ENCODE measurements at places on chromosomes 11 and 22.

GRCh38 chr11:67510023-67510345, 2.0 kb upstream of the CDK2AP2 start:
- no peak for DNase-seq

- no peak for DNase-seq
These were observed 7.0 kb downstream of the CHST1 start for GRCh38 chr11:45658292-45658991.

- no peak for DNase-seq
These were observed 14.3 kb downstream of the ATP5MG start for GRCh38 chr11:118415739-118416068.

DNA sequence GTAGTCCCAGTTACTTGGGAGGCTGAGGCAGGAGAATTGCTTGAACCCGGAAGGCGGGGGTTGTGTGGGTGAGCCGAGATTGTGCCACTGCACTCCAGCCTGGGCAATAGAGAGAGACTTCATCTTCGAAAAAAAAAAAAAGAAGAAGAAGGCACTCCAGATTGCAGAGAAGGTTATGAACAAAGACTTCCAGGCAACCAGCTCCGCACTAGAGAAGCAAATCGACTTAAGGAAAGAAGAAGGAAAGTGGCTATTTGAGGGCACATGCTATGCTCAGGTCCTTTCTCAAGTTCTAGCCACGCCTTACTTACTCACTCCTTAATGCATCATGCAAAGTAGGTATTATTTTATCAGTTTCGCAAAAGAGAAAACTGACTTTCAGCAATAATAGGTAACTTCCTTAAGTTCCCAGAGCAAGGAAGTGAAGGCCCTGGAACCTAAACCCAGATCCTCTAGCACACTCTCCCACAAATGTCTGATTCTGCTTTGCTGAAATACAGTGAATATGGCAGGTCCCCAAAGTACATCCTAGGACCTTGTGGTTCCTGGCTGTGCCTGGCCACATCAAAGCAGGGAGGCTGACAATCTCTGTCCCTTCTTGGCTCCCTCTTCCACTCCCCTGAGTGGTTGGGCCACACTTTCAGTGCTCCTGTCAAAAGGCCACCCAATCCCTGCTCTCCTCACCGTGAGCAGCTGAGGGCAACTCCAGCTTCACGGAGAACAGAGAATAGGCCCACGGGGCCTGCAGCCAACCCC, 14.2 kb downstream of the CD3E start:
- DNase-seq, result no peak

GRCh38 chr11:126182787-126183445, 28.5 kb downstream of the RPUSD4 start:
- DNase-seq, result no peak

- no peak for DNase-seq
These were observed 10.8 kb downstream of the KRTAP5-6 start for GRCh38 chr11:1707751-1708150.

GRCh38 chr11:76355172-76355571, 25.8 kb downstream of the THAP12 start:
- DNase-seq, result no peak

DNA sequence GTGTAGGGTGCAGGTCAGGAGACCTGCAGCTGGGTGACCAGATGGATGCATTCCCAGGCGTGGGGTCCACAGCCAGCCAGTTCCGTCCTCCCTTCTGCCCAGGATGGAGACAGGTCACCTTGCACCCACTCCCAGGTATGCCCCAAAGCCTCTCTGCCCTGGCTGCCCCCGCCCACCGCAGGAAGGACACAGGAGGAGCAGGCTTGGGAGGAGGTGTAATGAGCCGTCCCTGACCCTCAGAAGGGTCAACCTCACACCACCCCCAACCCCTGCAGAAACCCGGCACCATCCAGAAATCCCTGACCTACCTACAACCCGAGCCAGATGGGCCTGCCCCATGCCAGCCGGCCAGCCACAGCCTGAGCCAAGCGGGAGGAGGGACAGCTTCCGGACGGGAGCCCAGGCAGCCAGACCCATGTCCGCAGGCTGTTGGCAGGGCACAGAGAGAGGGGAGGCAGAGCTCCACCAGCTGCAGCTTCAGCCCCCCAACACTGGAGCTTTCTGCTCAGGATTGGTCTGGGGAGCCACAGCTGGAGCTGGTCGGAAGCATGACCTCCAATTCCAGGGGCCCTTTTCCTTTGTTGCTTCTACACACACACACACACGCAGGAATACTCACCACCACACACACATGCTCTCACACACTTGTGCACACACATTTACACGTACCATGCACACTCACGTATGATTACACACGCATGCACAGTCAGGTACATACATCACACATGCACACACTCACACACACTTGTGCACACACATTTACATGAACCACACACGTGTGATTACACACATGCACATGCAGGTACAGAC, 5.3 kb downstream of the IFITM10 start:
- no peak for DNase-seq

GRCh38 chr22:27795696-27796517, 5.6 kb downstream of the MN1 start:
- no peak for DNase-seq

DNA sequence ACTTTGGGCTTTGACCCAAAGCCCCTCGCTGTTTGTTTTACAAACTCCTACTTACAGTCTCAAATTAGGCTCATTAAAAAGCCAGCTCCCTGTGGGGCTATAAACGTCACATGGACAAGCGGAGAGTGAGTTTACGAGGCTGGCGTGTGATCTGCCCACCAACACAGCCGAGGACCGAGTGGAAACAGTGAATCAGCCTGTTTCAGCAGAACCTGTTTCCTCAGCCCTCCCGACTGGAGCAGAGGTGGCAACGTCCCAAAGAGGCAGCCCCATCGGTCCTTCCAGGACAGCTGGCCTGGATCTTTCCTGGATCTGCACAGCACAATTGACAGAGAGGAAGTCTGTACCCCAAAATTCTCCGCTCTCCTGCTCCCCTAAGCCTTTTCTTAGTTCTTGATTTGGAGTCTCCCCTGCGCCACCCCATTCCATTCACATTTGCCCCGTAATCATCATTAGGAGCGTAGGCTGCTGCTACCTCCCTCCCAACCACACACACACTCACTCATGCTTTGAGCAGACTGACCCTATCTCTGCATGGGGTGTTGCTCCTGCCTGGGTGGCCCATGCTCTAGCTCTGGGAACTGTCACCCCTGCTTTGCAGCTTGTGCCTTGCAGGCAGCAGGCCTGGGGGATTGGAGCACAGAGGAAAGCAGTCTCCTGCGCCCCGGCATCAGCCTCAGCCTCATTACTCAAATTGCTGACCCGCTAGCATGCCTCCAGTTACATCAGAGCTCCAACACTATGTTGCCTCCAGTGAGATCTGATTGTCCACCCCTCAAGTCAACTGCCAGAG, 117.8 kb downstream of the NAT10 start:
- DNase-seq, result no peak

DNA sequence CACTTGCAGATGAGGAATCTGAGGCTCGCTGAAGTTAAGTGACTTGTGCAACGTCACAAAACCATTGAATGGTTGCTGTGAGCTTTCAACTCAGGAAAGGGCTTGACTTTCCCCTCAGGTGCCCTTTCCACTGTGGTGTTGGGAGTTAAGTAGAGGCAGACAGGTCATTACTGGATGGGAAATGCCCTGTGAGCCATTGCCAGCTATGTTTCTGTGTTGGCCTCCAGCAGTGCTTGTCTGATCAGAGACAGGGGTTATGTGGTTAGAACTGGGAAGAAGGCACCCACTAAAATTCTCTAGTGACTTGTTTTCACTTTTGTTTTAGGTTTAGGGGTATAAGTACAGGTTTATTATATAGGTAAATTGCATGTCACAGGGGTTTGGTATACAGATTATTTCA, 96.6 kb downstream of the FDX1 start:
- no peak for DNase-seq

DNA sequence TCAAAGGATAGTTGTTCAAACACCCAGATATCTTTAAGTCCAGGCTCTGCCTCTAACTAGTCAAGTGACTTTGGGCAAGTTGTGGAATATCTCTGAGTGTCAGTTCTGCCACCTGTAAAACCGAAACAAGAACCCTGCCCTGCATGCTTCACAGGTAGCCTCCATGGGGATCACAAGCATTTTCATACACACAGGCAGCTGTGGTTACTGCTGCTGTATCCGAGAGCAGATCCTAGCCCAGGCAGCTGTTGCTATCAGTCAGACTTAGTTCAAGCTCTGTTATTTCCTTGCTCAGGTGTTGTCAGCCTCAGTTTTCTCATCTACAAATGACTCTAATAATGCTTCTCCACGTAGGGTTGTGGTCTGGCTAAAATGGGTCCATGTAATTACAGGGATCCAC, 6.5 kb upstream of the RASD2 start:
- DNase-seq, result no peak

DNA sequence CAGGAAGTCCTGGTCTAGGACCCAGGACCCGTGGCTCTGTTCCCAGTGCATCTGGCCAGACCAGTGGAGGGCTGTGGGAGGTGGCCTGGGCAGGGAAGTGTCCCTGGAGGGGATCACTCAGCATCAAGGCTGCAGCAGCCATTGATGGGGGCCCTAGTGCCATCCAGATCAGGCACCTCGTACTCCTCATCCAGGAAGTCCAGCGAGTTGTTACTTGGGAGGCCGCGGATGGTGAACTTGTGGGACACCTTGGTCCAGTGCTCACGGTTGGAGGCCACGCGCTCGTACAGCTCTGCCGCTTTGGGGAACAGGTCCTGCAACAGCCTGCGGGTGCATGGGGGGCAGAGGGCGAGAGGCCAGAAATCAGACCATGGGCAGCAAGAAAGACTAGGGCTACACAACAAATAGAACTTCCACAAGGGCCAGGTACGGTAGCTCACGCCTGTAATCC, 96.9 kb downstream of the PDE2A start:
- DNase-seq, result no peak

- DNase-seq, result no peak
These were observed 333.9 kb downstream of the CTTN start for GRCh38 chr11:70732023-70732880.

GRCh38 chr22:30078320-30079311, 1.6 kb upstream of the HORMAD2 start:
- DNase-seq, result no peak

GRCh38 chr11:112524798-112525197, 264.1 kb upstream of the PLET1 start:
- no peak for DNase-seq

DNA sequence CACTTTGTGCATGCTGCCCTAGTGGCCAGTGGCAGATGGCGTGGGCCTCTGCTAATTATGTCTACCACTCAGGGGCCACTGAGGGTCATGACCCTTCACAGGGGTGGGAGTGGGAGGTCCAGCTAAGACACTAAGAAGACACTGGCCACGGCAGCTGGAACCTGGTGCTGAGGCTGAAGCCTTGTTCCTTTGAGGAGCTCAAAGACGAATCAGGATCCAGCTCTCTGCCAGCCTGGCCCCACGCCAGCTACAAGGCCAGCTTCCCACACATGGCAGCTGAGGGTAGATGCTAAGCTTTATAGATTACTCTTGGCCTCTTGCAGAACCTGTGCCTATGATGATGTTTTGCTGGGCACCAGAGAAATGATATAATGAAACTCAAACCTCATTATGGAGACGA, 226.3 kb downstream of the DSCAML1 start:
- no peak for DNase-seq

DNA sequence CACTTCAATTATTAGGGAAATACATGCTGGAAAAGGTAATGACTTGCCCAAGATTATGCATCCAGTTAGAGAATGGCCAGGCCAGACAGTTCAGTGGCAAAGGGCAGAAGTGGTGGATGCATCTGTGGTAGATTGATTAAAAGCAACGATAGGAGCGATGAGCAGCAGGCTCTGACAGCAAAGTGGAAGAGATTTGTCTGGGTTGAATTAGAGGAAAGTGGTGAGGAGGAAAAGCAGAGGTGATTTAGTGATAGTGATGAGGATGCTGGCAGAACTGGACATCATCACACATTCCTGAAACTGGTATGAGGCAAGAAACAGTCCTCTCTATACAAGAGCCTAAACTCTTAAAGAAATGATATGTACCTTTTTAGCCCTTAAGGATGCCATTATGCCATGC, 12.5 kb downstream of the HSD17B12 start:
- no peak for DNase-seq

GRCh38 chr11:104997288-104997687, 25.7 kb downstream of the CASP5 start:
- DNase-seq, result no peak

DNA sequence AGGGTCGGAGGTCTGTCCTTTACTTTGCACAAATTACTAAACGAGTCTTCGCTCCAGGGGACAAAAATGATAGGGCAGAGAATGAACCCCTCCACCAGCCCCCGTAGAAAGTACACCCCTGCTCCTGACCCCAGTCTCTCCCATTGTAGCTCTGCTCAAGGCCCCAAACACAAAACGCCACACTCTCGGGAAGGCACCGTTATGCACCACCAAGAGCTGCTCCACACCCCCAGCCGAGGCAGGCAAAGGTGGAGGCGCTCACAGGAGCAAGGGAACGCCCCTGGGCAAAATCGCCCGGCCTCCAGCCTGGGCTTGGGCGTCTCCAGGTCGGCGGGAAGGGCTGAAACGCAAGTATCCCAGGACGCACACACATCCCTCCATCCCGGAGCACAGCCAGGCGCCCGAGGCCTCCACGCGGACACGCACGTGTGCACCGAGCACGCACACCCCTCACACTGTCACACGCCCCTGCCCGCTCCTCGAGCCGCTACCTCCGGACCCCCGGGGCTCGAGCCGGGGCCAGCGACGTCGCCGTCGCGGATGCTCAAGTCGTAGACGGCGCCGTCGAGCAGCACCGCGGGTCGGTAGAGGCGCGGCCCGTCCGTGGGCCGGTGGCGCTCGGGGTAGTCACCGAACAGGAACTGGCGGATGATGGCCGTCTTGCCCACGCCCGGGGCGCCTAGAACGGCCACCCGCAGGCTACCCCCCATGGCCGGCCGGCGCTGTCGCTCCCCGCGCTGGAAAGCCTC, 786 bp downstream of the RASL10A start:
- DNase-seq, result no peak

GRCh38 chr22:21102659-21103267, 57.0 kb downstream of the LRRC74B start:
- DNase-seq, result no peak

DNA sequence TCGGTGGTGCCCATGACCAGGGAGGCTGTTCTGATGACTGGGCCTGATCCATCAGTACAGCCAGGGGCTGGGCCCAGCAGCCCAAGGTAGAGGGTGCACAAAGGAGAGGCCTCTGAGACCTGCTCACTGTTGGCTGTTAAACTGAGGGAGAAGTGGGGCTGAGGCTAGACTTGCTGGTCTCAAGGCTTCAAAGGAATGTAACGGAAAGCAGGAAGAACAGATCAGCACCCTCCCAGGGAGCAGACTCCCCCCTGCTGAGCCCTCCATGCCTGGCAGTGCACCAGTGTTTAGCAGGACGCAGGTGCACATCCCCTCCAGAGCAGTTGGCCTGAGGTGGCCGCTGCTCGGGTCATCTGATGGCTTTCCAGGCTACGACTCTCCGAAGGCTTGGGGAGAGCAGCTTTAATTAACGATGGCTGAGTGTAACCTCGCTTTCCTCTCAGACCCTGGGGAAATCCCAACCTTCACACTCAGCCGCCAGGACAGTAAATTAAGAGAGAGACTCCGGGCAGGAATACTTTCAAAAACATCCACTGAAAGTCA, 255.7 kb upstream of the NARS2 start:
- no peak for DNase-seq

- DNase-seq, result no peak
These were observed 789 bp downstream of the SPECC1L start for GRCh38 chr22:24271386-24271854.

Measured in SIG-M5 (cell line).